ENCODE measurements at places on chromosomes 11 and 22.

DNA sequence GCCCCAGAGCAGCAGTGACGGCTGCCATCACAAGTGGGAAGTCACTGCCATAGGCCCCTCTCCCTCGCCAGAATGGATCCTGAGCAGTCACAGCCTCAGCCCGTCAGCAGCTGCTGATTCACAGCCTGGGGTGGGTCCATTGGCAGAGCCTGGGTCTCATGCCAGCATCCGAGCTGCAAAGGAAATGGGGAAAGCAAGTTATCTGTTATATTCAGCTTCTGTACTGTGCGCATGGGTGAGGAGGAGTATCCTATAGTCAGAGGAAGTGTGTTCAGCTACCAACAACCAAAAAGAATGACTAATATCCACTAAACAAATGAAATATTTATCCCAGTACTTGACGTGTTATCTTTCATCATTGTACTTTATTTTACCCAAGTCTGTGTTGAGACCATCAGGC, 119.7 kb downstream of the RCN1 start:
- DNase-seq, result no peak

DNA sequence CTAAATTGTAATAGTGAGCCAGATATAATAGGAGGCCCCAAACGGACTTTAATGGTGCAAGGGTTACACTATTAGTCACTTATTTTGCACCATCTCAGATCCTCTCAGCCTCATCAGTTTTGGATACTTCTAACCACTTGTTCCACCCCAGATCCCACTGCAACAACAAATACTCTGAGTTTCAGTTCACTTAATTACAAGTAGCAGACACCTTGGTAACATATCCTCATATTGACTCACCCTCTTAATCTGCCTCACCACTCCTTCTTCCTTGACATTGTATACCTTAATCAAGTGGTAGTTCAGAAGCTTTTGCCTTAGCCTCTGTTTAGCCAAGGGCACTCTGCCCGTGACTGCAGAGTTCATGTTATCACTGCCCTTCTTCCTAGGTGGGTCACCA, 256.1 kb upstream of the UBASH3B start:
- DNase-seq, result no peak

GRCh38 chr11:2474059-2474901, 29.5 kb downstream of the KCNQ1 start:
- DNase-seq, result no peak

DNA sequence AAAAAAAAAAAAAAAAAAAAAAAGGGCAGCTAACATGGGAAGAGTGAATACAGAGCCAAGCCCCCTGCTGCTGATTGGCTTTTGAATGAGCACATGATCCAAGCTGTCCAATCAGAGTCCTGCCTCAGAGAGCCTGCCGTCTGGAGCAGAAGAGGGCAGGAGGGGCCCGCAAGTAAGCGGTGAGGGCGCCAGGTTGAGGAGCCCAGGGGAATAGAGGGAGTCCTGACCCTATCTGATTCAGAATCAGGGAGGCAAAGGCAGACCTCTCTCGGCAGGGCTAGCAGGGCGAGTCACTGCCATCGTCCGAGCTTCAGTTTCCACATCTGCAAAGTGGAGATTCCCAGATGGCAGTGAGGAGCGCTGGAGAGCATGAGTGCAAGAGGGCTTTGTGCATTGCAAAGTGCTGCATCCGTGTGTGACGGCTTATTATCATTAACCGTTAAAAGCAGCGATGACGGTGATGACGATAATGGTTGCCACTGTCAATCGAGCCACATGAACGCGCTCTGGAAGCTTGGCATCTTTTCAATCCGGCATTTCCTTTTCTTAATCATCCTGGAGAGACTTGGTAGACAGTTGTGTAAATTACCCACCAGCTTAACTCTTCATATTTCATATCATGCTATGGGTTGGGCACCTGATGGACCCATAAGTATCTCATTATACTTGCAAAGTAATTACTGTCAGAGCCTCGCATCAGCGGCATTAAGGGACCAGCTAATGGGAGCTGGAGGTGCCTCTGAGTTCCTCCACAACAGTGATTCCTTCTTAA, 68.6 kb upstream of the ATXN10 start:
- DNase-seq, result peak; percentile 72

GRCh38 chr11:13118650-13119049, 109.5 kb downstream of the RASSF10 start:
- DNase-seq, result no peak

DNA sequence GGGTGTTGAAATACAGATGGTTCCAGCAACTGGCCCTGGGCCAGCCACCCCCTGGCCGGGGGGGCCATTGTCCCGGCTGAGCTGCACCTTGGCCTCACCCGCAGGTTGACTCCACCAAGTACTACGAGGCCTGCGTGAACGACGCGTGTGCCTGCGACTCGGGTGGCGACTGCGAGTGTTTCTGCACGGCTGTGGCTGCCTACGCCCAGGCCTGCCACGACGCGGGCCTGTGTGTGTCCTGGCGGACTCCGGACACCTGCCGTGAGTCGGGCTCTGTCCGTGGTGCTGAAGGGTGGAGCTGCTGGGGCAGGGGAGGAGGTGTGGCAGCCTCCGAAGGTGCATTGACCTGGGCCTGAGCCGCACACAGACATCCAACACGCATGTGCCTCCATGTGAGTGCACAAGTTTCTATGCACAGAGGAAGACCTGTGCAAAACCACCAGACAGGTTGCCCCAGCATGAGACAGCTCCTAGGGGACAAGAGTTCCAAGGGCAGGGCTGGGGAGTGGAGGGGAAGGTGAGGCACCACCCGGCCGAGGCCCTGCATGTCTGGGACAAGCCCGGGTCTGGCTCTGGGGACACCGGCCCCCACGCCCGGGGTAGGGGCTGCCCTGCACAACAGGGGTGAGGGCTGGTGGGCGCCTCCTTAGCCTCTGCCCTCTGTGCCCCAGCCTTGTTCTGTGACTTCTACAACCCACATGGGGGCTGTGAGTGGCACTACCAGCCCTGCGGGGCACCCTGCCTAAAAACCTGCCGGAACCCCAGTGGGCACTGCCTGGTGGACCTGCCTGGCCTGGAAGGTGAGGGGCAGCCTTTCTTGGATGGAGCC, 16.1 kb downstream of the MUC5B start:
- no peak for DNase-seq

DNA sequence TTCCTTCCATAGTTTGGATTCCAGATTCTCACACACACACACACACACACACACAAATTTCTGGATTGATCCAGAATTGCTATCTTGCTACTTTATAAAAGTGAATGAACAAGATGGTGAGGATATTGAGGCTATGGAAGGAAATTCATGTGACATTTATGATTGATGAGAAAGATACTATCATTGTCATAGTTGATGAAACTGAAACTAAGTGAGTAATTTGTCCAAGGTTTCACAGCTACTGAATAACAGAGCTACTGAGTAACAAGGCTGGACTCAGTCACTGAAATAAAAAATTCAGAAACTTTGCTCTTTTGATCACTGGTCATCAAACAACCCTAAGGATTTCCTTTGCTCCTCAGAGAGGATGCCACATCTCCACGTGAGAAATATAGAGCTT, 16.2 kb downstream of the OR5D16 start:
- DNase-seq, result no peak

DNA sequence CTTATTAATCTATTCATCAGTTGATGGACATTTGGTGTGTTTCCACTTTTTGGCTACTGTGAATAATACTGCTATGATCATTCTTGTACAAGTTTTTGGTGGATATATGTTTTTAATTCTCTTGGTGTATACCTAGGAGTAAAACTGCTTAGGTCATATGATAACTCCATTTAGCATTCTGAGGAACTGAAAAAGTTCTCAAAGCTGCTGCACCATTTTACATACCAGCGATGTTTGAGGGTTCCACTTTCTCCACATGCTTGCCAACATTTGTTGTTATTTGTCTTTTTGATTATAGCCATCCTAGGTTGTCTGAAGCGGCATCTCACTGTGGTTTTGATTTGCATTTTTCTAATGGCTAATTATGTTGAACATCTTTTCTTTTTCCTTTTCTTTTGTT, 4.1 kb upstream of the ACER3 start:
- DNase-seq, result no peak

DNA sequence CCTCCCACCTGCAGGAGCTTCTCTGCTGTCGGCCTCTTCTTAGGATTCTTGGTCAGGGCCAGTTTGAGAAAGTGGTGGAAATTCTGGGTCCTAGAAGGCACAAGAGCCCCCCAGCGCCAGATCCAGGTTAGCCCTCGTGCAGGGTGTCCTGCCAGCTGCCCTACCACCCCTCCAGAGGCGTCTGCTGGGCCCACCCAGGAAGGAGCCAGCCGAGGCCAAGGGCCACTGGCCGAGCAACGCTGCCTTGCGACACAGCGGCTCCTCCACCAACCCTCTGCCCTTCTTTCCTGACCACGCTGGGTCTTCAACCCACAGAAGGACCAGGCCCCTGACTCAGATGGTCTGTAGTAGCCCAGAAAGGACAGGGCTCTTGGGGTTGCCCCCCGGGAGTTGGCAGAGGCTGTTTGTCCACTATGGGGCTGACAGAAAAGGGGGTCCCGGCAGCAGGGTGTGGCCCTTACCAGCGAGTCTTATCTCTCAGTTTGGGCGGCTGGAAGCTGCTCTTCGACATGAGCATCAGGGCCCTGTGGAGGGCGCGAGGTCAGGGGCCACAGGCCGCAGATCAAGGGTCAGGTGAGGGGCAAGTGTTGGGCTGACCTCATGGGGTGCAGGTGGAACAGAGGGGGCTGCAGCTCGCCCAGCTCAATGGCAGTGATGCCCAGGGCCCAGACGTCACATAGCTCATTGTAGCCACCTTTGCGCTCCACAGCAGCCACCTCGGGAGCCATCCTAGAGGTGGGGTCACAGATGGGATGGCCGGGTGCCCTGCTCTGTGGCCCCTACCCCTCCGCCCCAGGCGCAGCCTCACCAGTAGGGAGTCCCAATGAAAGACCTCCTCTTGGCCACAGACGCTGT, 2.5 kb downstream of the MAP4K2 start:
- no peak for DNase-seq

DNA sequence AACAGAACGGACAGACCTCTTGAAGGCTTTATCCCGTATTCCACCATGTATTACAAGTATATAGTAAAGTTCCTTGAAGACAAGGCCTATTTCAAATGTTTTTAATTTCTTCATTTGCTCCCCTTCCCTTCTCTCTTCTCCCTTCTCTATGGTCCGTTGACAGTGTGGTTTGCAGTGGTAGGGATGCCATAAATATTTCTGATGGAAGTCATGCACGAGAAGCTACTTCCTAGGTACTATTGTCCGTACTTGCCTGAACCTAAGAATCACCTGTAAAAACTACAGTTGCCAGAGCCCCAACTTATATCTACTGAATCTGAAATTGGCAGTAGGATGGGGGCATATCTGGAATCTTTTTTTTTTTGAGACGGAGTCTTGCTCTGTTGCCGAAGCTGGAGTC, 2.8 kb downstream of the PISD start:
- no peak for DNase-seq
